IPS-NIHi11 (cell line): ENCODE measurements at places on chromosomes 1 and 21.

DNA sequence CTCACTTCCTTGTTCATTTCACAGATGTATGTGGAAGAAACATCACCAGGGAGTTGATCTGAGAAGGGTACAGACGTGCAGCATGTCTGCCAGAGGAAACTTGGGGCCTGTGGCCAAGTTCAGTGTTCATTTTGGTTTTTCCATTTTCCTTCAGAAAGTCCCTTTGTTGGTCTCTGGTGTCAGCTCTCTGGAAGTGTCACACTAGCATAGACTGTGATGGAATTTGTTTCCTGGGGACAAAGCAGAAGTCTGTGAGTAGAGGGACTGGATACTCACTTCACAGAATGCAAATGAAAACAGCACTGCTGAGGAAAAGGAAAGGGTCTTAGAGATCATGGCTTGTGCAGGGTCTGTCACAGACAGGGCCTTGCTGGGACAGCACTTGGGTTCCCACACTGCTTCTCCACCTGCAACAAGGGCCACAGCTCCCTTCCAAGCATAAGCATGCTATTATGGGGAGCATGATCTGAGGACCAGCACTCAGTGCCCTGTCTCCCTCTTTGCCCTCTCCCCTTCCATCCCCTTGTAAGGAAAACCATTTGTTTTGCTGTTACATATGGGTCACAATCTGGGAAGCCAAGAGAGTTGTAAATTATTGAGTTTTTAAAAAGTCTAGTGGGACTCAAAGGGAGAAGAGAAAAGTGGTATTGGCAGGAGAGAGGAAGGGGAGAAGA lies 31.4 kb upstream of the CD84 start:
- no peak for DNase-seq

- DNase-seq, result no peak
Observed at GRCh38 chr21:44700101-44701022, 3.4 kb downstream of the KRTAP10-12 start.

DNA sequence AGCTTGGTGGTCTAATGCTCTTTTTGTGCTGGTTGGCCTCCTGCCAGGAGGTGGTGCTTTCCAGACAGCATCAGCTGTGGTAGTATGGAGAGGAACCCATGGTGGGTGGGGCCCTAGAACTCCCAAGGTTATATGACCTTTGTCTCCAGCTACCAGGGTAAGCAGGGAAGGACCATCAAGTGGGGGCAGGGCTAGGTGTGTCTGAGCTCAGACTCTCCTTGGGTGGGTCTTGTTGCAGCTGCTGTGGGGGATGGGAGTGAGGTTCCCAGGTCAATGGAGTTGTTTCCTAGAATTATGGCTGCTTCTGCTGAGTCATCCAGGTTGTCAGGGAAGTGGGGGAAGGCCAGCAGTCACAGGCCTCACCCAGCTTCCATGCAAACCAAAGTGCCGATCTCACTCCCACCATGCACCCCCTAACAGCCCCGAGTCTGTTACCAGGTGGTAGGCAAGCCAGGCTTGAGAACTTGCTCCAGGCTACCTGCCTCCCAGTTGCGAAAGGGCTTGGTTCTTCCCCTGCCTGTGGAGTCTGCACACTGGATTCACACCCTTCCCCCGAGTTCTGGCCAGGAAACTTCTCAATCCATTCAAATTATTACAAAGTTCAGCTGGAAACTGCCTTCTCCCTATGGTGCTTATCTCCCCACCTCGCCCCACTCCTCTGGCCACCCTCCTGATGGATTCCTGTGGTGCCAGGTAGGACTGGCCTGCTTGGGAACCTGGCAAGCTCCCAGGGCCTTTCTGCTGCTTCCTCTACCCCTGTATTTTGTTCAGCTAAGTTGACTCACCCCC lies 37.8 kb downstream of the DRAM2 start:
- no peak for DNase-seq

DNA sequence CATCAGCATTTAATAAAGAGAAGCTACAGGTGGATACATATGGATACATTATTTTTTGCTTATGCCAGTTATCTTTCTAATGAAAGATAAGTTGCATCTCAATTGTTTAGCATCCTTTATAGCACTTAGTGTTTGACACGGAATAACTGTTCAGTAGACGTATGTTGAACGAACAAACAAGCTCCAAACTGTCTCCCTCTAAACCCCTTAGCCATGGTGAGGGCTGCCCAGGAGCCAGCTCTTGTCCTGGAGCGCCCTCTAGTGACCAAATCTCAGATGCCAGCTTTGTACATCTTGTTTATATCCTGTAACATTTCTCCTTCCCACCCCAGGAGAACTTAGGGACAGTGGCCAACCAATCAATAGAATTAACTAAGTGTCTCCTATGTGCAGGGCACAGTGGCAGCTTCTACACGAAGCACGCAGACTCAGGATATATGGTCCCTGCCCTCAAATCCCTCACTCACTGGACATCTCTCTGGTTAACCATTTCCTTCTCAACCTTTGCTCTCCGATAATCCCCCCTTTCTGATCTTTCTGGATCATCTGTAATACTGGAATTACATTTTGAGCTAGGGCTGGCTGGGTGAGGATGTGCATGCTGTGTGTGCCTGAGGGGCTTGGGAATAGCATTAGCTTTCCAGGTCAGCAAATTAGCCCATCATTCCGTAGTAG lies 22.9 kb downstream of the KCNA10 start:
- DNase-seq, result peak; percentile 87

DNA sequence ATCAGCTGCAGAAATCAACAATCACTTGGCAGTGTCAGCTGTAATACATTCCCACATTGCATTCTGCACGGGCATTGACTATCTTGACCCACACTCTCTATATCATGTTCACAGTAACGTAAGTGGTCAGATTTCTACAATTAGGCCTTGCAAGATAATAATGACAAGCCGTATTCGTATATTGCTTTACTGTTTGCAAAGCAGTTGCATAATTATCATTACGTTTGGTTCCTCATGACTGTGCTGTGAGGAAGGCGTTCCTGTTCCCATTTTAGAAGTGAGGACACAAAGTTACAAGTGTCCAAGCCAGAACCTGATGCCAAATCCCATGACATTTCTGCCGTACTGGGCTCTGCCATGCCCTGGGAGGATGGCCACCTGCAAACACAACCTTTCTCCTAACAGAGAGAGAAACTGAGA lies 53.5 kb upstream of the TARBP1 start:
- DNase-seq, result no peak

- DNase-seq, result no peak
Observed at GRCh38 chr1:58699011-58699762, 675 bp downstream of the MYSM1 start.

GRCh38 chr1:180310095-180310494 lies 80.0 kb downstream of the LHX4 start:
- DNase-seq, result no peak

DNA sequence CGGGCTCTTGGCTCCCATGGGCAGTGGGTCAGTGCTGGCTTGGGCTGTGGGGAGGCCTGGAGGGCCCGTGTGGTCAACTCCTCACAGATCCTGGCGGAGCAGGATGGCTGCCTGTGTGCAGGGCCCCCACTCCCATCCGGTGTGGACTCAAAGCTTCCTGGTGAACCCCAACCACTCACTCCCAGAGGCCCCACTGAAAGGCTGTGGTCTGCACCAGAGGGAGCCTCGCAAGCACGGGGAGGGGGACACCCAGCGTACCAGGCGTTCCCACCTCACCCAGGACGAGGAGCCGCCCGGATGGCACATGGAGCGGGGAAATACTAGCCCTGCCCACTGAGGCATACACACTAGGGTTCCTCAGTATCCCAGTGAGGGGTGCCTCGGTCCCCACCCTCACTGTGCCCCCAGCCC lies 75.4 kb upstream of the ACTRT2 start:
- DNase-seq, result no peak

DNA sequence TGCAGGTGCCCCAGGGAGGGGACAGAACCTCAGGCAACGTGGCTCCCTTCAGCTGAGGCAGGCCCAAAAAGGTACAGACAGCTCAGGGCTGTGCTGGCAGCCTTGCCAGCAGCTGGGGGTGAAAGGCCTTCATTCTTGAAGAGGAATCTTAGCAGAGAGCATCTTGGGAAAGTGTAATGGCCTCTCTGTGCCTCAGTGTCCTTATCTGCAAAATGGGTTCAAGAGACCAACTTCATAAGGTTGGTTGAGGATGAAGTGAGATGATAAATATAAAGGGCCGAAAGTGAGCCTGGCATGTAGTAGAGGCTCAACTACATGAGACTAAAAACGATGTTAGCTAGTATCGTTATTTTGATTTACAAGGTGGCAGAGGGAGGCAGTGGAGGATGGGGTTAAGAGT lies 26.2 kb downstream of the TMCO4 start:
- DNase-seq, result no peak

GRCh38 chr1:232145768-232146167 lies 484.2 kb downstream of the SIPA1L2 start:
- DNase-seq, result no peak

DNA sequence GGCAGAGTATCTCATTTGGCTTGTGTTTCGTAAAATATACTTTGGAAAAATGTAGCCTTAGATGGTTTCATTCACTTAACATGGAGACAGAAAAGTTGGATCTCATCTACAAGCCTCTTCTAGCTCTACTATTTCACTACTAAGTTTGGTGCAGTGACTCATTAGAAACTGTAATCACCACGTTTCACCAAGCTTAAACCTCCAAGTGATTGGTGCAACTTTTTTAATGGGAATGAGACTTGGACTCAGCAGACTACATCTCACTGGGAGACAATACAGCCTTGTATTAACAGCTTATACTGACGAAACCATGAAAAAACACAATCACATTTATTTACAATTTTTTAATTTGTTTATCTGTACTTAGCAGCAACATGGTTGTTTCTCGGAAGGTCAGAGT lies 29.9 kb upstream of the NRIP1 start:
- DNase-seq, result no peak

DNA sequence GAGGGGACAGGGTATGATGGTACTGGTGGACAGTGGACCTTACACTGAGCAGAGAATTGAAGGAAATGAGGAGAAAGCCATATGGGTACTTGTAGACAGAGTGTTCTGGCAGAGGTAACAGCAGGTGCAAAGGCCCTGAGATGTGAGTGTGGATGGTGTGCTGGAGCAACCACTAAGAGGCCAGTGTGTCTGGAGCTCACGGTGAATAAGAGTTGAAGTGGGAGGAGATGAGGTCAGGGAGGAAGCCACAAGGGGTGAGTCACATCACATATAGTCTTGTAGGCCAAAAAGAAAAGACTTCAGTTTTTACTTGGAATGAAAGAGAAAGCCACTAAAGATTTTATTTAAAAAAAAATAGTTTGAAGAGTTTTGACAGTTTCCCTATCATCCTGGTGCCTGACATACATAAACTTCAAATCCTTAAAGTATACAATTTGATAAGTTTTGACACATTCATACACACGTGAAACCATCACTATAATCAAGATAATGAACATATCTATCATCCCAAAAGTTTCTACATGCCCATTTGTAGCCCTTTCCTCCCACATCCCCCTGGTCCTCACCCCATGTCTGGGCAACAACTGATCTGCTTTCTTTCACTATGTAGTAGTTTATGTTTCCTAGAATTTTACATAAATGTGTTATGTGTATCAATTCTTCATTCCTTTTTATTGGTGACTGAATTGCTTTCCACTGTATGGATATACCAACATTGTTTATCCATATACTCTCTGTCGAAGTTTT lies 148.4 kb downstream of the GPATCH2 start:
- no peak for DNase-seq

- no peak for DNase-seq
Observed at GRCh38 chr21:32307706-32308105, 9.1 kb downstream of the MRAP start.

DNA sequence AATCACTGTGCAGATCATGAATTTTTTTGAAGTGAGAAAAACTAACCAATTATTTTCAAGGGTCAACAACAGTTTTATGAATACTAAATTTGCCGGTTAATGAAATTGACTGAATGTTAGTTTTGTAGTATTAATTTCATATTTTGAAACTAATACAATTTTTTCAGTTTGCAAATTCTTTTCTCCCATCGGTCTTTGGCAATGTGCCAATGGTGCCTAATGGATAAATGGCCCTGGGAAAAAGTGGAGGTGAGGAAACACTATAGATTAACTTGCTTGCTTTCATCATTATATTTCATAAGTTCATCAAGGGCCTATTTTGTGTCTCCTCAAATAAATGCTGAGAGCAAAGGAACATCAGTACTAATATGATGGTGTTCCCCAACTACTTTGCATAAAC lies 4.1 kb downstream of the C1orf141 start:
- no peak for DNase-seq

DNA sequence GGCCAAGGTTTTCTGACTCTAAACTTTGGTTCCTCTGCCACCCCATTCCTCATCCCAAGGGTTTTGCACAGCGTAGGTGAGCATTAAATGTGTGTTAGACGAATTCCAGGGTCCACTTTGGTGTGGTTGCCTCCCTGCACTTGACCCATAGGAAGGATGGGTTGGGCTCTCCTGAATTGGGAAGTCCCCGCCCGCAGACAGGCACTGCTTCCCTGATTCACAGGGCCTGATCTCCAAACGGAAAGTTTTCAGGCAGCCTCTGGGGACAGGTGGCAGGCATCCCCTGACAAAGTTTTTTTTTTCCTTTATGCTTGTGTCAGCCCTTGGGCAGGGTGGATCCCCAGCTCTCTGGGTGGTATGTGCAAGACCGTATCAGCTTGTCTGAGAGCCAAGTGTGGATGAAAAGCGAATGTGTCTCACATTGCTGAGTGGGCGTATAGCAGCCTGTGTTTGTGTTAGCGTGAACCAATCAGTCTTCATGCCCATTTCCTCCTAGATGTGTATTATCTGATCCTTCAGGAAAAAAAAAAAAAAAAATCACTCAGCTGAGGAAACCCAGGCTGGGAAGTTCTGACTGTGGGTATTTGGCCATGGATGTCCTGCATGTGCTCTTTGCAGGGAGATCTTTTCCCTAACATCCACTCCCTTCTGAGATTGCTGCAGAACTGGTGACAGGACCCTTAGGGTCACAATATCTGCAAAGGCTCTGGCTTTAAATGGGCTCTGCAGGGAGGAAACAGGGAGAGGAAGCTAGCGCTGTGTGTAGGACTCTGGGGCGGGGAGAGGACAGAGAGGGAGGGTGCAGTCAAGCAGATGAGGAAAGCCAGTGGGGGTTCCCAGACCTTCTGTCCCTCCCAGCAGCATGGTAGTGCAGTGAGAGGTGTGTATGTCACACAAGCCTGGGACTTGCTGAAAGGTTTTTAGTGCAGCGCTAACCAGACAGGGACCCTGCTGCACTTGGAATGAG lies 42.2 kb upstream of the TRABD2B start:
- DNase-seq, result no peak

- DNase-seq, result peak; percentile 40
Observed at GRCh38 chr1:13583966-13584791, 547 bp downstream of the PDPN start.
